ENCODE measurements at places on chromosomes 16 and 17. TPM values are rescaled to one million over a fixed set of nuclear protein-coding genes. Genes with fewer than 3 reads are reported as not detected.

DNA sequence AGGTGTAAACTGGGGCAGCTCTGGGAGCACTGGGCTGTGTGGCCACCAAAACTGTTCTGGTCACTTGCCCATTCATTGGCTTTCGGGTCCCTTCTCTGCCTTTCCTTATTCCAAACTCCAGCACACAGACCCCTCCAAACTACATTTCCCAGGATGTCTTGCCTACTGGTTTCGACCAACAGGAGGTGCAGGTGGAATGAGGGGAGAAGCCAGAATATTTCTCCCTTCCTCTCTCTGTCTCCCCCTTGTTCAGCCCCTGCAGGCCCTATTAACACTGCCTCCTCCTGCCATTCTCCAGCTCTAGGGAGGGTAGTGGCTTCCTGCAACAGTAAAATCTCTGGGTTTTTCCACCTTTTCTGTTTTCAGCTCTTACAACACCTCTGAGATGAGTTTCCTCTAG lies 13.2 kb upstream of the NAGPA start:
- DNase-seq = no peak

- DNase-seq = no peak
Observed at GRCh38 chr17:79845601-79845949, 6.3 kb upstream of the CBX4 start.

DNA sequence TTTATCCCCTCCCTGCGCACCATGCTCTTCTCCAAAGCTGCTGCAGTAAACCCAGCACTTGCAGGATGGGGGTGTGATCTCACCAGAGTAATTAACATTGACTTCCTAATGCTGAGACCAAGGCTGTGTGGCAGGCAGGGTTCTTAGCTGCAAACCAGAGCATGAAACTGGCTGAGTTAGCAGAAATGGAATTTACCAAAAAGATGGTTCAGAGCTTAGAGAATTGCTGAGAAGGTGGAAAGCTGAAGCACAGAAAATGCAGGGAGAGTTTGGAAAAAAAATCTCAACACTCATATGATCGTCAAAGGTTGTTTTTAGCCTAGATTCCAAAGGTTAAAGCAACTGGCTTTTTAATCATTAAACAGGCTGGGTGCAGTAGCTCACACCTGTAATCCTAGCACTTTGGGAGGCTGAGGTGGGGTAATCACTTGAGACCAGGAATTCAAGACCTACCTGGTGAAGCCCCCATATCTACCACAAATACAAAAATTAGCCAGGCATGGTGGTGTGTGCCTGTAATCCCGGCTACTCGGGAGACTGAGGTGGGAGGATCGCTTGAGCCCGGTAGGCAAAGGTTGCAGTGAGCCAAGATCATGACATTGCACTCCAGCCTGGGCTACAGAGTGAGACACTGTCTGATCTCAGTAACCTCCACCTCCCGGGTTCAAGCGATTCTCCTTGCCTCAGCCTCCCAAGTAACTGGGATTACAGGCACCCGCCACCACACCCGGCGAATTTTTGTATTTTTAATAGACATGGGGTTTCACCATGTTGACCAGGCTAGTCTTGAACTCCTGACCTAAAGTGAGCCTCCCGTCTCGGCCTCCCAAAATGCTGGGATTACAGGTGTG lies 6.0 kb upstream of the TXNDC11 start:
- no peak for DNase-seq

GRCh38 chr16:25608002-25608401 lies 83.8 kb upstream of the HS3ST4 start:
- no peak for DNase-seq

- no peak for DNase-seq
Observed at GRCh38 chr17:3903881-3904290, 11.0 kb upstream of the CAMKK1 start.

GRCh38 chr17:57970710-57971109 lies 15.5 kb upstream of the CUEDC1 start:
- DNase-seq = no peak

DNA sequence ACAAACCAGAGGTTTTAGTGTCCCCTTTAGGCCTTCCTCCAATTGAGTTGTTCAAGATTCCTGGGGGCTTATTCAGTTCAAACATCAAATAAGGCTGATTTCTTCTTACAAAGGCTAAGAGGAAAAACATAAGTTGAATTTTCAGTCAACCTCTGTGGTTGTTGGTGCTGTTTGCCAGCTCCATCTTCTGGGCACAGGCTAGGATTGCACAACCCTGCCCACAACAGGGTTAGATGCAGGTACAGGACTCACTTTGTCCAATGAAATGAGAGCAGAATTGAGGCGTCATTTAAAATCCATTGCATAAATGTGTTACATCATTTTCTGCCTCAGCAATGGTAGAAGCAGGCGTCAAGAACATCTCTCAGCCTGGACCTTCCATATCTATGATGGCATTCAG lies 173.3 kb downstream of the PMP22 start:
- DNase-seq = no peak

DNA sequence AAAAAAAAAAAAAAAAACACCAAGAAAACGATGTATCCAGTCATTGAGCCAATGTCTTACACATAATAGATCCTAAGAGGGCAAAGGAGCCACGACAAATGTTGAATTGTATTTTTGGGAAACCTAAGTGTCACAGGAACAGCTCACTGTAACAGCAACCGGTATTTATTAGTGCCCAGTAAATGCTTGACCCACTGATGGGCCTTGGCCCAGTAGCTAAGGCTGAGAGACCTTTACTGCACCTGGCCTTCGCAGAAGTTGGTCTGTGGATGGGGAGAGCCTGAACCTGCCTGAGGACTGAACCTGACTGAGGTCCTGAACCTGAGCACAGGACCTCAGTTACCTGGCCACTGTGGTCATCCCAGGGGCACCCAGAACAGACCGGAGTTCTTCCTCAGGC lies 65.0 kb upstream of the TBX2 start:
- DNase-seq = no peak

- no peak for DNase-seq
Observed at GRCh38 chr17:40041196-40041595, 13.0 kb downstream of the MED24 start.

DNA sequence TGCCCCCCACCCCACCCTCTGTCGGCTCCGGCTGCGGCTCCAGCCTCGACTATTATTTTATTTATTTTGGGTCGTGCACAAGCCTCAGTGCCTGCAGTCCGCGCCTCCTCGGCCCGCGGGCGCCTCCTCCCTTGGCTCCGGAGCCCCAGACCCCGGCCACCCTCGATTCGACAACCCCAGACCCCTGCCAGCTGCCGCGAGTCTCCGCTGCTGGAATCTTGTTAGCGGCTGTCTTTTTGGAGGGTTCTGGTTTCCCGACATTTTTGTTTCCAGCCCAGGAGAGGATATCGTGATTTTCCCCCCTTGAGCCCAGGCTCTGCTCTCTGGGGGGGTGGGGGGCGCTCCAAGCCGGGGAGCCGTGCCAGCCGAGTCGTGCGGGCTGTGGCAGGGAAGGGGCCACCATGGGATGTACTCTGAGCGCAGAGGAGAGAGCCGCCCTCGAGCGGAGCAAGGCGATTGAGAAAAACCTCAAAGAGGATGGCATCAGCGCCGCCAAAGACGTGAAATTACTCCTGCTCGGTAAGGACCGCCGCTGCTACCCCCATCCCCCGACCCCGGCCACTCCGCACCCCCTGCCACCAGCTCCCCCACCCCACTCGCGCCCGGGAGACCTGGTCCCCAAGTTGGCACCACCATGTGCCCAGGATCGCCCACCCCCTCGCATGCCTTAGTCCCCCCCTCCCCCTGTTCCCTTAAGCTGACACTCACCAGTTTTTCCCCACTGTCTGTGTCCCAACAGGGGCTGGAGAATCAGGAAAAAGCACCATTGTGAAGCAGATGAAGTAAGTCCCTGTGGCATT lies 746 bp downstream of the GNAO1 start:
- DNase-seq = no peak

GRCh38 chr17:44066204-44066930 lies at the start of gene LSM12:
TSS of gene LSM12 (minus strand) at chr17:44066671. CDS start at chr17:44066587, 84 bp downstream.
- peak; percentile 89 for DNase-seq

DNA sequence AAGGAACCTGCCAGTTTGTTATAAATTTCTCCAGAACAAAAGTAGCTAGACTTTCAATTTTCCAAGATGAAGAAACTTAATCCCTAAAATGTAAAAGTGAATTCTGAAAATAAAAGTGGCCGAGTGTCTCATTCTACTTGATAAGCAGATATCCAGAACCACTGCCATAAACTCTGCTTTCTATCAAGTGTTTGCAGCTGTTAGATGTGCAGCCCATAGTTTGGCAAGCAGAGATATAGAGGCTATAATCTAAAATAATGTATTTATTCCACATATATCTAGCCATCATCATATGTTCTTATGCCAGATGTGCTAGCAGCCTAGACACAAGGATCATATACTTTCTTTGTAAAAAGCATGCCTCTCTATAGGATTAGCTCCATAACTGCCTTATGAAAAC lies 14.7 kb upstream of the FBXL20 start:
- no peak for DNase-seq

- no peak for DNase-seq
Observed at GRCh38 chr16:87621550-87621829, 19.2 kb downstream of the JPH3 start.

GRCh38 chr16:50238868-50239301 lies 27.5 kb upstream of the ADCY7 start:
- DNase-seq = no peak

DNA sequence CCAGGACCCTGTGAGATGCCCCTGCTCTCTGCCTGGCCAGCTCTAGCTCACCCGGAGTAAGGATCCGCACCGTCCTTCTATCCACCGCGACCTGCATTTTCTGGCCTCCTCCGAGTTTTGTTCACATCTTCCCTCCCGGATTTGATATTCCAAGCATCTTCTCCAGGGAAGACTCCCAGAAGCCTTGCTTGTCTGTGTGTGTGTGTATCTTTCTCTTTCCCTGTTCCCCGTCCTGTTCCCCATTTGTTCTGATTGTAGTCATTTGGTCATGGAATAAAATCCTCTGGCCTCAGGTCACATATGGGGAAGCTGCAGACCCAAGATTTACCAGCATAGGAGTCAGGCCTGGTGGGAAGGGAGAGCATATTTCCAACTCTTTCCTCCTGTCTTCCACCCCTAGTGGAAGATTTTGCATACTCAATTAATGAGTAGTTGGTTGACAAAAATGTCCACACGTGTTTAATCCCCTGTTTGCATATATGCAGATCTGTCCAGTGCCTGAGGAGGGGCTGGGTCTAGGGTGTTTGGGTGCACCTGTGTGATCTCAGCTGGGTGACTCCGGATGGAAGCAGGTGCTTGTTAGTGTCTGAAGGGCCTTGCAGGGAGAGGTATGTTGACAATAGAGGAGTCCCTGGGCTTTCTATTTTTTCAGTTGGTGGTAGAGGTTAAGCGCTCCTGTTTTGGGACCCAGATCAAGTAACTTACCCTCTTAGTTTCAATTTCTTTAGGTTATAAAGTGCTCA lies 1.9 kb downstream of the PRAC1 start:
- no peak for DNase-seq

DNA sequence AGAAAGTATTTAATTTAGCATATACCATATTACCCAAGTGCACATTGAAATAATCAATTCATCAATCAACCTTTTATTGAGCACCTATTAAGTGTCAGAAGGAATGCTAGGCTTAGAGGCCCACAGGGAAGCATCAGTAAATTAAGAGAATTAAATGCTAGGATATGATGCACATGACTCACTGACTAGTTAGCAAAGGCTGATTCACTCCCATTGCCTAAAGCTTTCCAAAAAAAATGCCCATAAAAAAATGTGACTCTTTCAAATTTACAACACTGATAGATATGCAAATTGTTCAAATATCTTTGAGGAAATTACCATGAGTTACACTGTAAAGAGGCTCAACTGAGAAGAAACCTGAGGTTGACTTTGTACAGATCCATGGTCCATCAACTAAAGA lies 883.3 kb downstream of the CDH11 start:
- DNase-seq = no peak

DNA sequence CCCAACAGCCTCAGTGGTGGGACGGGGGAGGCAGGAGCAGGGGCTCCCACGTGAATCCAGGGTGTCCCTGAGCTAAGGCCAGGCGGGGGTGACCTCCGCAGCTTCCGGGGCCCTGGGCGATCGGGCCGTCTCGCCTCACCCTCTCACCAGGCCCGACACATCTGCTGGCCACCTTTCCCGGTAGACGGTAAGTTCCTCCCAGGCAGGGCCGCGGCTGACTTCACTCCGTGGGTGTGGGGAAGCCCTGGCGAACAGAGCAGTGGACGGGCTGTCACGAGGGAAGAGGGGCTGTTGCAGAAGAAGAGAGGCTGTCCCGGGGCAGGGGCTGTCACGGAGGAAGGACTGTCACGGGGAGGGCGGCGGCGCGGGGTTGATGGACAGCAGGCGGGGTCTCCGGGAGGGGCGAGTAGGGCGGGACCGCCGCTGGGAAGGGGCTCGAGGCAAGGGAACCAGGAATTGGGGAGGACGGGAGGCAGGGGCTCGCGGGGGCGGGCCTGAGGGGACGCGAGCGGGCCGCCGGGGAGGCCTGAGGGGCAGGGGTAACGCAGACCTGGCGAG lies 498 bp downstream of the PKMYT1 start:
- no peak for DNase-seq

GRCh38 chr17:75810216-75810615 lies 25.6 kb downstream of the UNK start:
- no peak for DNase-seq

DNA sequence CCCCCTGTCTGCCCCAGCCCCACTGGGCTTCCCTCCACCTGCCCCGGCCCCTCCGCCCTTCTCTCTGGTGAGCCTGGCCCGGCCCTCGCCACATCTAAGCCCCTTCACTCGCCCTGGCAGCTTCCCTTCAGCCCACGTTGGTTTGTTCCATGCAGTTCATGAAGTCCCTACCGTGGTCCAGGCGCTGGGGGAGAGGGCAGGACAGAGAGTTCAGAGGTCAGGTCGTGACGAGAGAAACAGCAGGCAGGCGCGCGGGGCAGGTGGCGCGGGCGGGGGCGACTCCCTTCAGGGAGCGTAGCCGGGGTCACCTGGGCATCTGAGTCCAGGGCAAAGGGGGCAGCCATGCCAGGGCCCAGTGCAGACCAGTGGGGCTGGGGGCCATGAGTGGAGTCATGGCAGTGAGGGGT lies 8.9 kb upstream of the TEDC2 start:
- no peak for DNase-seq

- no peak for DNase-seq
Observed at GRCh38 chr17:81470270-81470943, 42.2 kb downstream of the ACTG1 start.

DNA sequence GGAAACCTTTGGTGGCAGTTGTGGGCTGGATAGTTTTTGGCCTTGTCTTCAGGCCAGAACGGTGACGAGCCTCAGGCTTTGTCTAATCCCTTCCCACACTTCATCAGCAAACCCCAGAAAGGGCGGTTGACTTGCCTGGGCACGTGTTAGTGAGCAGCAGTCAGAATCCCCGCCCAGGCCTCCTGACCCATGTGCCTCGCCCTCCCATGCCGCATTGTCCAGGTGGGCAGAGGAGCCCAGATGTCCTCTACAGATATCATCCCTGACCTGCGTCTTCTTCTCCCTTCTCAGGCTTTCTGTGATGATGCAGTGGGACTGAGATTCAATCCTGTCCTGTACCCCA lies 82.5 kb downstream of the OR1D5 start:
- no peak for DNase-seq

Gene ZNF624
- 2.9 TPM for total RNA-seq

Gene NOG
- total RNA-seq = 0.48 TPM

Gene RAB26
- 0.74 TPM for total RNA-seq

Gene CCL23
- not detected for total RNA-seq

Gene KRT24
- total RNA-seq = not detected

Gene CBFA2T3
- 7.2 TPM for total RNA-seq

Gene TEKT1
- total RNA-seq = not detected

Gene KRTAP2-2
- not detected for total RNA-seq

Gene CTNS
- 8.4 TPM for total RNA-seq

Gene DNAJC7
- total RNA-seq = 83.4 TPM

Gene AGRP
- not detected for total RNA-seq

Gene WNT3
- total RNA-seq = 0.90 TPM

Gene SCARF1
- 16.0 TPM for total RNA-seq

Gene TEX19
- total RNA-seq = not detected

Gene ALOX15
- not detected for total RNA-seq
